ENCODE measurements at places on chromosomes 11 and 22.

GRCh38 chr11:15695096-15695721 lies 580.5 kb downstream of the INSC start:
- no peak for DNase-seq

- no peak for DNase-seq
These were observed 27.3 kb downstream of the STK33 start for GRCh38 chr11:8566613-8567210.

- no peak for DNase-seq
These were observed 90.1 kb downstream of the PDHX start for GRCh38 chr11:35006389-35007128.

DNA sequence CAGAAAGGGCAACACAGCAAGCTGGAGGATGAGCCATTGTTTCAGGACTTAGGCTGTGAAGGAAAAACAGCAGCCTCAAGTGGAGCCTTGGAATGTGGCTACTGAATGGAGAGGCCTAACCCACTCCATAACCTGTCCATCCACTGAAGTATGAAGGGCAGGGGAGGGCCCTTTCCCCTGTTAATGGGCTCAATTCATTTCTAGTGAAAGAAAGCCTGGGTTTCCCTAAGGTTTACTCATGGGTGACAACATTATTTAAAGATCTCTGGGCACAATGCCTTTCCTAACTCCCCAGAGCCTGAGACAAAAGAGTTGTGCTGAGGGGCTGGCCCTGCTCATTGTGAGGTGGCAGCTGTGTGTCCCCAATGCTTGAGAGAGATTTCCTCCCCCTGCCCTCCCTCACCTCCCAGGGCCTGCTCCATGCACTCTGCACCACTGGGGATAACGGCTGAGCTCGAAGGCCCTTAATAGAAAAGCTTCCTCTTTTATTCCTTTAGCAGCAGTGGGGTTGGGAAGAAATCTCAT lies 83.8 kb downstream of the ME3 start:
- DNase-seq = no peak

DNA sequence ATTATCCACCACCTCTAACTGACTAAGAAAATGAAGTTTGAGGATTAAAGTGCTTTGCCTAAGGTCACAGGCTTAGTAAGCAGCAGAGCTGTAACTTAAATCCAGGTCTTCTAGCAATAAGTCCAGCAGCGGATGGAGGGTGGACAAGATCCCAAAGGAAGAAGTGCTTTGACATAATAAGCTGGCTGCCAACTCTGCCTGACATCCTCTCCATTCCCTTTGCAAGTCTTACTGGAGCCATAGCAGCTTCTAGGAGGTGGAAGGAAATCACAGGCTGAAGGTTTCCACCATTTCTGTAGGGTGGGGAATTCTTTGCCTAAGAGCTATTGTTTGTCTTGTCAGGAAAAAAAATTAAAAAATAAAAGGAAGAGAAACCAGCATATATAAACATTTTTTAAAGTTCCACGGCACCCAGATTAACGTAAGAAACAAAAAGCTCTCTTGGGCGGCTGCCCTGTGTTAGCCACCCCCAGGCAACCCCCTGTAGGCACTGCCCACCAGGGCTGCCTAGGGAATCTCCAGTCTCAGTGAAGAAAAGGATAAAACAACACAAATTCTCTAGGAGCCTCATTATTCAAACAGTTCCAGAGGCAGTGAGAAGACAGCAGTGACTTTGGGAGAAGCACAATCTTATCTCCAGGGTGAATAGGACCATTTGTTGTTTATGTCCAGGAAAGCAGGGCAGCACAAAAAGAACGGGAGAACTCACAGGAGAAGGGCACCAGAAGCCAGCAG lies 380.8 kb upstream of the CADM1 start:
- DNase-seq = no peak

DNA sequence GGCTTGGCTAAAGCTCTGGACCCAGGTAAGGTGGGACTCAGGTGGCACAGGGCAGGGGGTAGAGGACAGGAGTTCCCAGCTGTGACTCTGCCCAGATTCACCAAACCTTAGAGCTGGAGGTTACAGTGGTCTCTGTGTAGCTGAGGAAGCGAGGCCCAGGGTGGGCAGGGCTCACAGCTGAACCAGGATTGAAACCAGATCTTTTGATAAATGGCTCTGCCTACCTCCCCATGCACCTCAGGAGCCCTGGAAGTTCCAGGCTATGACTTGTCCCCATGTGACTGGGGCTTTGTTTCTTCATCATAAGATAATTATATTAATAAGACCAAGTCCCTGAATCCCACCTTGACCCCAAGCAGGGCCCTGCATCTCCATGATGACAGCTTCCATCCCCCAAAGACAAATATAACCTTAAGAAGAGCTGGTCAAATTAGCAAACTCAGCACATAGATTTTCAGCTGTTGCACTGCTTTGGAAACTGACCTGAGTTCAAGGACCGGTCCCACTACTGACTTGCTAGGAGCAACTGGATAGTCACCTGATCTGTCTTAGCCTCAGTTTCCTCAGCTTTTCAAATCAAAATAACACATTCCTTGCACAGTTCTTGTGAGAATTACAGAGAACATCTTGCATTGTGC lies 21.3 kb upstream of the TSKU start:
- no peak for DNase-seq

GRCh38 chr11:78039391-78039918 lies 16.4 kb upstream of the KCTD14 start:
- no peak for DNase-seq

DNA sequence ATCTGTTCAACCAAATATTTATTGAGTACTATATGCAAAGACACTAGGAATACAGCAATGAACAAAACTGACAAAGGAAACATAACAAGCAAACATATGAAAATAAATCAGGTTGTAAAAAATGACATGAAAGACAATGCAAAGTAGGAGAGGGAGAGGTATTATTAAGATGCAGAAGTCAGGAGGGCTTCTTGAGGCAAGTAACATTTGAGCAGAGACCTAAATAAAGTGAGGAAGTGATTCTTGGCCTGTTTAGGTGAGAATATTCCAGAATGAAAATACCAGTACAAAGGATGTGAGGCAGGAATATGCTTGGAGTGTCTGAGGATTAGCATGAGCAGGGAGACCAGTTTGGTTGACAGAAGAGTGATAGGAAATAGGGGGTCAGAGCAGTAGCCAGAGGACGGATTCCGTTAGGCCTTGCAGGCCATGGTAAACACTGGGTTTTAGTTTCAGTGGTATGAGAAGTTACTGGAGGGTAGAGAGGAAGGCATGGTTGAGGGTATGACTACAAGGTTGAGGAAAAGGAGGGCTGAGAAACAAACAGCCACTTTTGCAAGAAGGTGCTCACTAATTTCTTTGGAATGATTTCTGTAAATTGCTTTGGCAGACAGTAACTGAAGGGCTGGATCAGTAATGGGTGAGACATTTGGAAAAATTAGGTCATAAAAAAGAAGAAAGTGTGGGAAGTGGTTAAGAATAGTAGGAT lies 191.9 kb downstream of the SWAP70 start:
- no peak for DNase-seq

DNA sequence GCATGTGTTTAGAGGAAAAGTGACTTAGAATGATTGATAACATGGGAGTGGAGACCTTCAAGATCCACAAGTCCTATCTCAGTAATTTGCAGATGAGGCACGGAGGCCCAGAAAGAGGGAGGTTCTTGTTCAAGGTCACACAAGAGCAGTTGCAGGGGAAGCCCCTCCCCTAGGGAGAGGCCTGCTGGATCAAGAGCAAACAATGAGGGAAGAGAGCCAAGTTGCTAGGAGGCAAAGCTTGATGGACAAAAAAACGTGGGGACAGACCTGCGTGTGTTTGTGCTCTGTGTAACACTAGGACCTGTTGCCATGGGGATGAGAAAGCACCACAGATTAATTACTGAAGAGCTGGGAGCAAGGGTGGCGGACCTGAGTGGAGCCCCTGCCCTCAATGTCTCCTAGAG lies 6.4 kb upstream of the MFRP start:
- DNase-seq = peak; percentile 51

DNA sequence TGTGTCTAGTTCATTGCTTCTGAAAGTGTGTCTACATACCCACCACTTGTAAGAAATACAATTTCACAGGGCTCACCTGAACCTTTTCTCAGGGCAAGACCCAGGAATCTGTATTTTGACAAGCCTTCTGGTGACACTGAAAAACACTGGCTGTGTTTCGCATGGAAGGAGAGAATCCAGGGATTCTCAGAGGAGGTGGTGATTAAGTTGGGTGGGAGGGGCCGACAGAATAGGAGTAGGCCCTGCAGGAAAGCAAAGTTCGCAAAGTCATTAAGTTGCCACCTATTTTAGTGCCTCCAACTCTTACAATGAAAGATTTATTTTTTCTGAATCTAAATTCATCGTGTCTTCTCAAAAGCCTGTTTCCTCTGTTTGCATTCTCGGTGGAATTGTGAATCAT lies 186.8 kb downstream of the FAT3 start:
- DNase-seq = no peak

Measured in NCI-H2081 treated with DMSO at 0.1 percent for 48 hours (cell line).